ENCODE measurements at places on chromosomes 1 and 21.

GRCh38 chr1:58786184-58786926 is 2.5 kb upstream of the JUN start:
- no peak for DNase-seq

GRCh38 chr1:226798427-226799411 is 59.6 kb upstream of the ITPKB start:
- no peak for DNase-seq

DNA sequence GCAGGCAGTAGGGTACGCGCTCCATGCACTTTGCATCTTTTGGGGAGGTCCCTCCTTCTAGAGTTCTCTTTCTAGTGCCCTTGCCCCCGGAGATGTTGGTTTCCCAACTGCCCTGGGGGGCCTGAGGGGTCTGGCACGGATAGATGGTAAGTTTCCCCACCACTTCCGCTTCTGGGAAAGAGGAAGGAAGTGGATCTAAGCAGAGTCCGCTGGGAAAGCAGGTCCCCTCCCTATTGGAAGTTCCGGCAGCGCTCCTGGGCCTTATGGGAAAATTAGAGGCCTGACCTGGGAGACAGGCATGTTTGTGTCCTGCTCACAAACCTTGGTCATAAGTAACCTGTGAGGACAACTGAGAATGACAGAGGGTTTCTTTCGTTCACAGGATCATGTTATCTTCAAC is 274.4 kb downstream of the RPS6KC1 start:
- no peak for DNase-seq

DNA sequence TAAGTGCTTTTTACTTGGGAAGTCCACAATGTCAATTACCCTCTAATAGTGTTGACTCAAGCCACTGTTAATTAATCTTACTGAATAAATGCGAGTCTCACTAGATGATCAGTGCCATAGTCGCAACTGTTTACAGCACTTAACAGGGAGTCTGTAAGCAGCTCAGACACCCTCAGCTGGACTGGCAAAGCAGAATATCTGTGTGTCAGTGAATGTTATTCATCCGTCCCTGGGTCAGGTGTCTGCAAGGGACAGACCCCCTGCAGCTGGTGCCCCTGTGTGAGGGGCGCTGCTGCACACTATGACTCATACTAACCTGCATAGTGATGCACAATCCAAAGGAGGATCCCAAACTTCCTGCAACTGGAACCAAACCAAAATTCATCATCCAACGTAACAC is 306.5 kb downstream of the HHIPL2 start:
- DNase-seq, result no peak

- no peak for DNase-seq
Measured at GRCh38 chr1:77228836-77229235, 9.6 kb upstream of the PIGK start.

- no peak for DNase-seq
Measured at GRCh38 chr1:183646776-183647175, 6.3 kb downstream of the APOBEC4 start.

GRCh38 chr1:3672971-3673361 is 20.6 kb downstream of the TP73 start:
- DNase-seq, result no peak

- DNase-seq, result no peak
Measured at GRCh38 chr21:34796518-34797200, 127.9 kb downstream of the CLIC6 start.

DNA sequence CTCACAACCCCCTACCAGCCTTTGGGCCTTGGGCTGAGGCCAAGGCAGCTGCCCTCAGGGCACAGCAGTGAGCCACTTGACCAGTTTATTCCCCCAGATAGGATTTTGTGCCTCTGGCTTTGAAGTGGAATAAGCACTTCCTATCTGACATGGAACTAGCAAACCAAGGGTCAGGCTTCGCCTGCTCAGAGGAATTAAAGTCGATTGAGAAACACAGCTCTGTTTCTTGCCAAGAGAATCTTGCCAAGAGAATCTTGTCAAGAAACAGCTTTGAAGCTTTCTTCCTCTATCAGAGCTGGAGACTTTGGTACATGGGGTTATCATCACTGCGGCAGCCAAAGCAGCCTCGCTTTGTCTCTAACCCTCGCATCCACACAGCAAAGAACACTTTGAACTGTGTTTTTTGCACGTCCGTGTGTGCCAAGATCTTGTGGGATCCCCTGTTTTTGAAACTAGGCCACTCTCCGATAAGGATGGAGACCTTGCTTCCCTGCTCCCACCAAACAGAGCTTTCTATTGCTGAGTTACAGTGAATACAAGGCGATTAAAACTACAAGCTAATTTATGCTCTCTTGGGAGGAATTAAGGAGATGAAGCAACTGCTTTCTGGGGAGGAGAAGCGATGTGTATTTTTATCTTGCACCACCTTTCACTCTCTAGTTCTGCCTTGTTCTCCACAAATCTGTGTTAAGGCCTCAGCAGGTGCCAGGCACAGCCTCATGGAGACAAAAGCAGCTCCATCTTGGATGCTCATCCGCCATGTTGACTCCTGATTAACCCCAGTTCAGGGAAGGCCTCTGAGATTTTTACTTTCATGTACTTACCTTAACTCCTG is 67.3 kb downstream of the RHOU start:
- DNase-seq, result no peak

DNA sequence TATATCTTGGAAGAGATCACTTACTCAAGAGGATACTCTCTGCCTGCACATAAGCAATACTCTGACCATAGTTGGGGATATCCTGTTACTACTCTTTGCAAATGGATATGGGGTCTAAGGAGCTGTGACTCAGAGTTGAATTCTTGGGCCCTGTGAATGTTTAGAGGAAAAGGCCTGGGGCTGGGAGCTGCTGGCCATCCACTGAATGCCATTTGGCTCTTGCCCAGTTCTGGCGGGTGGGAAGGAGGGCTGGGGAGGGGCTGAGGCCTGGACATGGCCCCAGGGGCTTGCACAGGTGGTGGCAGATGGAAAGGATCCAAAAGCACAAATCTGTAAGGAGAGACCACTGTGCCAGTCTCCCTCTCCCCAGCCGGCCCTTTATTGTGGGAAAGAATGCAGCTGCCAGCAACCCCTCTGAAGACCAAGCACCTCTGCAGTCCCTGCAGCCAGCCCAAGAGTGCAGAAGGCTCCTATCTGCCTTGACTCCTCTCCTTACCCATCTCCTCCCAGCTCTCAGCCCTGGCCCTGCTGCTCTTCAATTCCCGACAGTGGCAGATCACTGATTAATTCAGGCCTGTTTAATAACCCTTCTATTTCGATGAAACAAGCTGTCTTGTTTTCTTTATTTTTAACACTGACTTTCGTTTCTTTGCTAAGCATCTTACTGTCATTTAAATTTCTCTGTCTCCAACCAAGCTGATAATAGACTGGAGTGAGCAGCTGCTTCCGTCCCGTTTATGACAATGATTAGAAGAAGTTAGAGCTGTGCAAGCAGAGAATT is 12.1 kb downstream of the PLXNA2 start:
- no peak for DNase-seq

- DNase-seq, result no peak
Measured at GRCh38 chr1:200242110-200243041, 167.5 kb downstream of the ZNF281 start.

DNA sequence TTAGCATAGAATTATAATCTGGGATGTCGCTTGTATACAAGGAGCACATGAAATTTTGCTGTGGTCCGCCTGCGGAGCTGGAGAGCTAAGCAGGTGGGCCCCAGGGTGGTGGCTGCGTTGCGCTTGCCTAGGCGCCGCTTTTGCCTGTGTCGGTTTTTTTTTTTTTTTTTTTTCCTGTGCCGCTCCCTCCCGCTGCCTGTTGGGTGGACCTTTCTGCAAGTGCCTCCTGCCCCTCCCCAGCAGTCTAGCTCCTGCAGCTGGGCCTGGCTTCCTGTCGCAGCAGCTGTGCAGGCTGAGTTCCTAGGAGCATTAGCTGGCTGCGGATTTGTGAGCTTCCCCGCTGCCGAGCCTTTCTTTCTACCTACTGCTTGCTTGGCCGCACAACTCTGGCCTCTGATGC is 20.6 kb downstream of the PYHIN1 start:
- peak; percentile 47 for DNase-seq

DNA sequence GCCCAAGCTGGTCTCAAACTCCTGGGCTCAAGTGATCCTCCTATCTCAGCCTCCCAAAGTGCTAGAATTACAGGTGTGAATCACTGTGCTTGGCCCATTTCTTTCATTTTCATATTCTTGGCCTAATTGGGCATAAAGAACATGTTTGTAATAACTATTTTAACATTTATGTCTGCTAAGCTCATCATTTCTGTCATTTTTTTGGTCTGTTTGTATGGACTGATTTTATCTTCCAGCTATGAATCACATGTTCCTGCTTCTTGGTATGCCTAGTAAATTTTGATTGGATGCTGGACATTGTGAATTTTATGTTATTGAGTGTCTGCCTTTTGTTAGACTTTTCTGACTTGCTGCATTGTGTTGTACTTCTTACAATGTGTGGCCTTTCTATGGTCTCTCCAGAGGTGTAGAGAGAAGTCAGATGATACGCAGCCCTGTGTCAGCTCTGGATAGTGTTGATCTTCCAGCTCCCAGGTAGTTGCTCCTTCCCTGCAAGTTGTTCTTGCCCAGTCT is 39.0 kb upstream of the PPM1J start:
- no peak for DNase-seq

- no peak for DNase-seq
Measured at GRCh38 chr1:207040181-207040533, 7.6 kb upstream of the C1orf116 start.

Data from GDM1 (cell line).